GM19239 (cell line): ENCODE measurements at places on chromosomes 4 and X.

DNA sequence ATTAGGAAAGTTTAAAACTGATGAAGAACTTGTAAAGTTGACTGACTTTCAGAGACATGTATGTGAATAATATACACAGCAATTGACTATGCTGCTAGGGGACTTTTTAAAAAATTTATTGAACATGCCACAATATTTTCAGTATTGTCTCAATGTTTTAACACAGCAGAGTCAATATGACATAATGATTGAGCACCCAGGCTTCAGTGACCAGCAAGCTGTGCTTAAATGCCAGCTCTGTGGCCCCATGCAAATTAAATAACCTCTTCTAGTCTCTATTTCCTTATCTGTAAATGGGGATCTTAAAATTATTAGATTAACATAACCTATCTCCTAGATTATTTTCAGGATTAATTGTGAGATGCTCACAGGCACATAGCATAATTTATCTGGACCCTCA is 56.8 kb upstream of the TXK start:
- DNase-seq = no peak

GRCh38 chr4:183011213-183011907 is 87.7 kb upstream of the WWC2 start:
- DNase-seq = no peak

DNA sequence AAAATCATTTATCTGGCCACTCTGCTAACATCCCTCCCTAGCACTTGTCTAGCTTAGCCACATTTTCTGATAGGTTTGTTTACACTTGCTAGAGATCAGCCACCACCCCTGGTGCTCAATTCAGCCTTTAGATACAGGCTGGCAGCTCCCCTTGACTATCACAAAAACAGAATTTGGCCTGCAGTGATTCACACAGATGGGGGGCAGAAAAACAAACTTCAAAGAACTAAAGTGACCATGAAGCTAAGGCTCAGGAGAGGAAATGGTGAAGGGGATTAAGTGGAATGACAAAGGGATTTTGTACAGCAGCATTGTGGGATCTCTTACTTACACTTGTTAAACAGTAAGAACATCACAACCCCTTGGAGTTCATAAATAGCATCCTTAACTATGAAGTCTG is 1718.0 kb upstream of the PCDH7 start:
- no peak for DNase-seq

DNA sequence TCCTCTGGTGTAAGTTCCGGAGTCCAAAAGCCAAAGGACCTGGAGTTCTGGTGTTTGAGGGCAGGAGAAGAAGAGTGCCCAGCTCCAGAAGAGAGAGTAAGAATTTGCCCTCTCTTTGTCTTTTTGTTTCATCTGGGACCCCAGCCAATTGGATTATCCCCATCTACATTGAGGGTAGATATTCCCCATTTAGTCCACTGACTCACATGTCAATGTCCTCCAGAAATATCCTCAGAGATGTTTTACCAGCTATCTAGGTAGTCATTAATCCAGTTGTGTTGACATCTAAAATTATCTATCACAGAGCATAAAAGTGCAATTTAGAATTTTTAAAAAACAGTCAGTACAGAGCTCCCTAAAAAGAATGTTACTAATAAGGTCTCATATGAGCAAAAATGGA is 132.9 kb upstream of the TMEM47 start:
- DNase-seq = no peak

- no peak for DNase-seq
These were observed 762.5 kb downstream of the PCDH7 start for GRCh38 chr4:31482691-31483090.

DNA sequence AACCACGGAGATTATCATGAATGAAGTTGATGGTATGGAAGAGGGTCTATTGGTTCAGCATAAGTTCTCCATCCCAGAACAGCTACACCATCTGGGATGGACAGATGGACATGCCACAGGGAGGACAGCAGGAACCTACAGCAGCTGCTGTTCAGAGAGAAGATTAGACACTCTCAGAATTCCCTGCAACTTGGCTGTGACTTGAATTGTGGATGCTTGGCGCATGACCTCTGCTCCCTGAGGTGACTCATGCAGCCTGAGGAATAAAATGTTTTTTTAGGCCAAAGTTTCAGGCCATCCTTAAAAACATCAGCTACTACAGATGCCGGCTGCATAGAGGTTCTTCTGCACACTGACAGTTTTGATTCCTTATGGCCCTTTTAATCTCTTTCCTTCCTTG is 97.3 kb downstream of the RS1 start:
- no peak for DNase-seq

GRCh38 chr4:1060121-1060520 is 48.7 kb downstream of the FGFRL1 start:
- no peak for DNase-seq

DNA sequence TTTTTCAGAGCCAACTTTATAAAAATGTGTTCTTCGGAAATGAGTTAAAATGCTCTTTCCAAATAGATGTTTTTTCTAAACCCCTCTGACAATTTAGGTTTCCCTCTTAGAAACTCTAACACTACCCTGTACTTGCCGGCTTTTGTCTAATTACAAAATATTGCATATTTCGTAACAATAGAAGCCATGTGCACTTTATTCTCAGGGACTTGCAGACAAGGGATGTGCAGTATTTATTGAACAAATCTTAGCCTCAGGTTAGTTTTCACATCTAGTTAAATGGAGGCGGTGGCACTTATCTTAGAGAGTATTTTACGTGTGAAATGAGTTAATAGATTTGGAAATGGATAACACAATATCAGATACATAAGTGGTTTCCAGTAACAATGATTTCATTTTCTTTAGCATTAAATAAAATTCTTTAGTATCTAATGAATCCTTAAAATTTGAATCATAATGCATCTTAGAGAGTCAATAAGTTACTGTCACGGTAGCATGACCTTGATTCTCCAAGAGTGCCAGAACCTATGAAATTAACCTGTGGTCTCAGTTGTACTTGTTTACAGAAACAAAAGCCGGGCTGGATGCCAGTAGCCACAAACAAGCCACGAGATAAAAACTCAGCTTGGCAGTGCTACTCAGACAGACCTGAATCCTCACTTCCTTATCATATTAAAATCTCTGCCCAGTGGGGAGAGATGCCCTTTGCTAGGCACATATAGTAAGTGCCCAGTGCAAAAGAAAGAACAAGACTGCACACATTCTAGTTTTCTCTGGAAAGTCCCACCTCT is 772 bp upstream of the PABPC4L start:
- no peak for DNase-seq

GRCh38 chr4:100071506-100071905 is 118.8 kb downstream of the DDIT4L start:
- no peak for DNase-seq

- DNase-seq = no peak
These were observed 15.2 kb downstream of the USP53 start for GRCh38 chr4:119227690-119228089.

- DNase-seq = no peak
These were observed 348.6 kb downstream of the AR start for GRCh38 chrX:67892401-67892800.

DNA sequence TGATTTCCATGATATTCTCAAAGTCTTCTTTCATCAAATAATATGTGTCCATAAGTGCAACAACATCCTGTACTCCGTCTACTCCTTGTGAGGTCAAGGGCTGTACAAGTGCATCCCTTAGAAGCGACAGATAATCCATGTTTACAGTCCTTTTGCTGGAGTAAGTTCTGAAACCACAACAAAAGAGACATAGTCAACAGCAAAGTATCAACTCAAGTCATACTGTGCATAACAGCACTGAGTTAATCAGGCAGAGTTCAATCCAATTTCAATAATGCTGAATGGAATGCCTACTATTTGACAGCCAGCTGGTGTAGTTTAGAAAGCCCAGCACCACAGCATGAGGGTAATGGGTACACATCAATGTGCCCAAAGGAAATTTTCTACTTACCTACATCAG is 74.5 kb downstream of the RFC1 start:
- DNase-seq = no peak

DNA sequence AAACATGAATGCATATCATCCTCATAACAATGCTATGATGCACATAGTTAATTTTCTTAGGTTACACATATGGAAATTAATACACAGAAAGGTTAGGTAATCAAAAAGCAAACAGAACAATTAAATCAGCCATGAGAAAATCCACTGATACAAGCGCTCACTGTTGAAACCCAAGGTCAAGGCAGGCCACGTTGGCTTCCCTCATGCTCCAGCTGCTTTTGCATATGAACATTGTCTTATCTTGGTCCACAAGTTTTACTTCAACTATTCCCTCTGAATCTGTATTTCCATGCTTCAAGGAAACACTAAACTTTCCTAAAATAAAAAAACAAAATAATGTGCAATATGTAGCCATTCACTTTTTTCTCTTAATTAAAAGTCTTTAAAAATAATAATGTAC is 34.5 kb upstream of the PLA2G12A start:
- DNase-seq = no peak

- DNase-seq = no peak
These were observed 55.3 kb downstream of the SOD3 start for GRCh38 chr4:24850674-24851073.

DNA sequence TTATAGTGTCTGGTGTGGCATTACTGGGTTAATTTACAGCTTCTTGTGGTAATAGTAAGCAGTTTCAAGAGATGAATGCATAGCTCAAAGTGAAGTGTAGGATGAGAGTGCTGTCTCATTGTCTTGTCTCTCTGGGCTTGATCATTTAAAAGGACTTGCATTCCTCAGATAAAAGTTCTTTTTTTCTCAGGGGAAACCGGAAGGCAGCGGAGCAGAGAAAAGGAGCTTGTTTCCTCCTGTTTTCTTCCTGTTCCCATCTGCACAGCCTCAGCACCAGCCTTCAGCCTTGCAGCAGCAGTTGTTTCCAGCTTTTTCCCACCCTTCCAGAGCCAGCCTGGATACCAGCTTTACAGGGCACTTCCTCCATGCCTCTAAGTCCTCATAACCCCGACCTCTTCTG is 61.4 kb upstream of the LGI2 start:
- no peak for DNase-seq

- DNase-seq = no peak
These were observed 904 bp upstream of the WDR1 start for GRCh38 chr4:10117359-10118047.

GRCh38 chrX:120564925-120565324 is 4.2 kb upstream of the CUL4B start:
- DNase-seq = no peak

GRCh38 chrX:135528254-135528653 is 7.8 kb downstream of the INTS6L start:
- DNase-seq = no peak

GRCh38 chrX:133369065-133369464 is 46.2 kb downstream of the GPC4 start:
- DNase-seq = no peak

- DNase-seq = no peak
These were observed 1.7 kb upstream of the IQSEC2 start for GRCh38 chrX:53283099-53283498.
